Activated gamma-delta T cell treated with Interleukin-2 at 50 U/mL for 16 hours (primary cell): ENCODE measurements at places on chromosomes 4 and X.

DNA sequence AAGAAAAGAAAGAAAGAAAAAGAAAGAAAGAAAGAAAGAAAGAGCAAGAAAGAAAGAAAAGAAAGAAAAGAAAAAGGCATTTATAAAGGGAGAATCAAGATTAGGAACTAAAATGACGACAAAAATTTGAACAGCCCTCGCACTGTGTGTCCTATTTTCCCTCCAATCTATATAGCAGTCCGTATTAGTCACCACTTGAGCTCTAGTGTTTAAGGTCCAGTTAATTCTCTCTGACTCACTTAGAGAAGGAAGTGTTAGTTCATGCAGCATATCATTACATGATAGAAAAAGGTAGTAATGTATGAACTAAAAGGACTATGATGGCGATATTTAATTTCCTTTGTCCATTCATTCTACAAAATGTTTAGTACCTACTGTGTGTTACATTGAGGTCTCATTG, 122.7 kb downstream of the CBLL2 start:
- no peak for DNase-seq

DNA sequence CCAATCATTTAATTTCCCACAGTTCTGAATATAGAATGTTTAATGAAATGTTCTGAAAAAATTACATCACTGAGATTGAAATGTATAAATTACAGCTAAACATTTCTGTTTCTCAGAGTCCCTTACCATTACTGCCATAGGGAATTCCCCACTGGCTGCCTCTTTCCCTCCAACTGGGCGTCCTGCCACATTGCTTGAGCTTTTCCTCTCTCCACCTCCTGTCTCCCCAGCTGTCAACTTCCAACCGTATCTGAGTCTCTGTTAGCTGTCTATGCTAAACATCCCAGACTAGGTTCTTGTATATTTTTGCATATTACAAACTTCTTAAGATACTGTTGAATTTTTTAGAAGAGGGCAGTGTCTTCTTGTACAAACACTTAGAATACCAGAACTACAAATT, 407.3 kb upstream of the SLIT2 start:
- no peak for DNase-seq

DNA sequence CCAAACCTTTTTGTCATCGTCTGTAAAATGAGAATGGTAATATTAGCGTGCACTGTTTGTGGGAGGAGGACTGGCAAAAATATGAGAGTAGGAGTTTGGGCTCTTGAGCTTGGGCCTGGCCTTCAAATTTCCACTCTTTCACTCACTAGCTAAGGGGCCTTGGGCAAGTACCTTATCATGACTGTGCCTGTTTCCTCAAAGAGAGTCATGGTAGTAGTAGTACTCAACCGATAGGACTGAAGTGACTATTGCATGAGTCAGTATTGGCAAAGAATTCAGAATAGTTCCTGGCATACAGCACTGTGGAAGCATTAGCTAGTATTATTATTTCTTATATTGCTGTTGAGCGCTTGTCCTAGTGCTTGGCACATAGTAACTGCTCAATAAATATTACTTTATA, 16.0 kb upstream of the RBM3 start:
- DNase-seq: no peak

DNA sequence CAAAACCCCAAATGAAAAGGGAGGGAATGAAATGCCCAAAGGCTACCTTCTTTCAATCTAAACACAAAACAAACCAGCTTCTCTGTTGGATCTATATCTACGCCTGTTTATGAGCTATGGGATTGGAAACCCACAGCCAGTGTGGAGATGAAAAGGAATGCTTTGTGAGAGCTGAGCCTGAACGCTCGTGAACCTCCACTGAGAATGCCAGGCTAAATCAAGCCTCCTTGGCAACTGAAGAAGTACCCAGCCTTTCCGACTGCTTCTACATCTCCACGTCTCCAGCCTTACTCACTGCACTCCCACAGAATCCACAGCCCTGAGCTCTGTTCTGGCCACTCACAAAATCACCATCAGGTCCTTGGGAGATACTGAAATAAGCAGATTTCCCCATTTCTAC, 31.8 kb downstream of the PROM1 start:
- DNase-seq: no peak
